Stimulated activated CD4-positive, alpha-beta T cell treated with anti-CD3 and anti-CD28 coated beads, Interleukin-15, amount 100 ng/mL, for 1 hour (primary cell): ENCODE measurements at places on chromosomes 5 and 9.

- no peak for DNase-seq
These were observed 495.8 kb downstream of the CHSY3 start for GRCh38 chr5:130400091-130400490.

- no peak for DNase-seq
These were observed 95.1 kb downstream of the MEF2C start for GRCh38 chr5:88787856-88788255.

- no peak for DNase-seq
These were observed 4.1 kb upstream of the HDHD3 start for GRCh38 chr9:113380869-113381378.

- peak; percentile 87 for DNase-seq
These were observed at the start of gene SET for GRCh38 chr9:128688501-128689292. TSS of gene SET (plus strand) at chr9:128689222. CDS start at chr9:128689583, 361 bp downstream.

GRCh38 chr9:114652776-114653555 lies 4.6 kb downstream of the TEX53 start:
- no peak for DNase-seq
